Peyer's patch (tissue), 4 donors: ENCODE measurements at places on chromosomes 1 and 21. TPM values are rescaled to one million over a fixed set of nuclear protein-coding genes. Genes with fewer than 3 reads are reported as not detected.

DNA sequence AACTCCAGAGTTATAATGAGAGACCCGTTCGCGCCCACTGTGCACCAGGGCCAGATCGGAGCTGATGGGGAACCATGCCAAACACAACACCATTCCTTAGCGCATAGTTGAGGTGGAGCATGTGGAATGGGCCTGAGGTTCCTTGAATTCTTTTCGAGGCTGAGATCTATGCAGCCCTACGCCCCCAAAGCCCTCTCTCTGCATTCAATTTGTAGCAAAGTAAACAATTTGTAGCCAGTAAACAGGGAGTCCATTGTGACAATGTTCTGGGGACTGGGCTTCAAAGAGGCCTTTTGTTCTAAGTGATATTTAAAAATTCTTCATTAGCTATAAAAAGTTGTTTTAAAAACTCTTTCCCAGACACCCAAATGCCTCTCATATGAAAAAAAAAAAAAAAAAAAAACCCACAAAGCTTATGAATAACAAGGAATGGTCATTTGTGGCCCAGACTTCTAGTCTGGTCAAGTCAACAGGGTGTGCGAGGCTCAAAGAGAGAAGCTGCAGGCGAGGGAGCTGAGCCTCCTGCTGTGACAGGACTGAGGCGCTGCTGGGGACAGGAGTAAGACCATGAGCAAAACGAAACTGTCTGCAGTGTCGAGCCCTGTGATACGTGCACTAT, 30.6 kb upstream of the KCNE2 start:
- no peak overlapping the region for H3K27ac ChIP-seq
- H3K4me3 ChIP-seq: no peak overlapping the region
- H3K36me3 ChIP-seq: no peaks in the 10 kb centered on the region
- no peak for DNase-seq

GRCh38 chr1:89701746-89702241, 68.9 kb downstream of the LRRC8C start:
- no peak for DNase-seq
- no peaks in the 10 kb centered on the region for H3K27me3 ChIP-seq
- no peaks in the 10 kb centered on the region for H3K36me3 ChIP-seq
- H3K4me3 ChIP-seq: no peak overlapping the region
- H3K27ac ChIP-seq: no peak overlapping the region

GRCh38 chr1:230109895-230110667, 43.0 kb downstream of the GALNT2 start:
- H3K36me3 ChIP-seq: no peaks in the 10 kb centered on the region
- no peak overlapping the region for H3K4me3 ChIP-seq
- no peaks in the 10 kb centered on the region for H3K27me3 ChIP-seq
- DNase-seq: no peak
- peak overlapping the region; percentile 3 for H3K27ac ChIP-seq

Gene TNFRSF25
- 88.4 TPM for total RNA-seq

DNA sequence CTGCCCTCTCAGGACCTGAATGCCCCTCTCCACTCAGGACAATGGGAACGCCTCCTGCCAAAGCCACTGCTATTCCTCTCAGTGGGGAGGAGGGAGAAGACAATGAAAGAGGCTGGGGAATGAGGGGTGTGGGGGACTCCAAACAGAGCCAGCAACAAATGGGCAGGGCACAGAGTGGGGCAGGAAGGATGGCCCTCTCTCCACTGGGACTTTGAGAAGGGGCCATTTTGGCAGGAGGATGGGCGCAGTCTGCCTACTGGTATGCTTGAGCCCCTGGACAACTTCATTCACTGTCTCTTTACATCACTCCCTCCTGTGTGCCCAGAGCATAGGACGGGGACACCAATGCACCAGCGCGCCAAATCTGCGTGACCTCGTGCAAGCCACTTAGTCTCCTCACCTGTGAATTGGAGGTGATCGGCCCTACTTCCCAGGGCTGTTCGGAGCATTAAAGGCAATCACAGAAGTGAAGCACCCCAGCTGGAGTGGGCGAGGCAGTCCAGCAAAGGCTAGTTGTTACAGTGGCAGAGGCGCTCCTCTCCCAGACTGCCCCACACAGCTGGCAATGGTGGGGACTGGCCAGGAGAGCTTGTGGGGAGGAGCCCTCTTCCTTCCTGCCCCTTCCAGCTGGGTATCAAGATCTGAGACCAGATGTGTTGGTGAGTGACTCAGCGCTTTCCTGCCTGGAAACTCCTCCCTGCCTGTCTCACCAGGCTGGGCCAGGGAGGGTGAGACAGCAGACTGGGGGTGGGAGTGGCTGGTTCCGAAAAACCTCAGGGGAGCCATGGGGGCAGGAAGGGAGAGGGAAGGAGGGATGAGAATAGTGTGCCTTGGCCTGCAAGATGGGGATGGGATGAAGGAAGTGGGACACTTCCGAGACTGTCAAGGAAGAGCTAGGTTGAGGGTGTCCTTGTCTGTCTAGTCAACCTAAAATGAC, 22.4 kb upstream of the SYNC start:
- no peak overlapping the region for H3K27ac ChIP-seq
- H3K4me1 ChIP-seq: no peaks in the 10 kb centered on the region
- no peaks in the 10 kb centered on the region for H3K36me3 ChIP-seq

Gene CRYBG2
- 51.8 TPM for total RNA-seq

- no peaks in the 10 kb centered on the region for H3K4me1 ChIP-seq
- no peak overlapping the region for H3K4me3 ChIP-seq
- no peak for DNase-seq
- H3K27ac ChIP-seq: no peak overlapping the region
Measured at GRCh38 chr1:221397141-221397540, 344.7 kb downstream of the DUSP10 start.

DNA sequence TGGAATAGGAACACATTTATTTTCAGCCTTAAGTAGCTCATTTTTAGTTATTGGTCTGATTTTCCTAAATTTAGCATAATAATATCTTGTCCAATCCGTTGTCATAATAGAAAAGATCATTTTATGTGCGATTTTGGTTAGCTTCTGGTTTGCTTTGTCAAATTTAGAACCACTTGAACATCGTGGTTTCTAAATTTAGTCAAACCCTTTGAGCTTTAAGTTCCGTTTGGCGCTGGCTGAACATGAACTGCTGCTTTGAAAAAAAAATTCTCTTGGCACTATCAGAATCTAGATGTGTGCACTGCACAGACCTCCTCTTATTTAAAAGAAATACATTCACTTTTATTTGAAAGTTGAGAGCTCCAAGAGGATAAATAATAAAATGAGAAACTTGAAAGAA, 370.6 kb downstream of the PTPRC start:
- no peak overlapping the region for H3K4me3 ChIP-seq
- no peaks in the 10 kb centered on the region for H3K27me3 ChIP-seq
- H3K36me3 ChIP-seq: no peaks in the 10 kb centered on the region
- DNase-seq: no peak

- H3K27ac ChIP-seq: peak overlapping the region; percentile 11
- H3K4me1 ChIP-seq: peaks cover 19% of the 10 kb centered on the region
- no peaks in the 10 kb centered on the region for H3K36me3 ChIP-seq
- DNase-seq: peak; percentile 48
Measured at GRCh38 chr1:184036517-184036949, 995 bp downstream of the COLGALT2 start.

GRCh38 chr1:174818014-174818616, 181.6 kb upstream of the CACYBP start:
- H3K4me1 ChIP-seq: no peaks in the 10 kb centered on the region
- no peaks in the 10 kb centered on the region for H3K36me3 ChIP-seq
- no peak overlapping the region for H3K4me3 ChIP-seq
- DNase-seq: no peak
- H3K27ac ChIP-seq: peak overlapping the region; percentile 11

- H3K27ac ChIP-seq: peak overlapping the region; percentile 20
- no peaks in the 10 kb centered on the region for H3K27me3 ChIP-seq
- no peak overlapping the region for H3K4me3 ChIP-seq
- DNase-seq: no peak
- peaks cover 28% of the 10 kb centered on the region for H3K4me1 ChIP-seq
Measured at GRCh38 chr1:23964235-23964668, 4.6 kb downstream of the PNRC2 start.

Gene OLIG2
- not detected for total RNA-seq
